ENCODE measurements at places on chromosomes 4 and X. TPM values are rescaled to one million over a fixed set of nuclear protein-coding genes. Genes with fewer than 3 reads are reported as not detected.

- DNase-seq = no peak
- H3K4me1 ChIP-seq = no peaks in the 10 kb centered on the region
- H3K27ac ChIP-seq = no peak overlapping the region
- H3K36me3 ChIP-seq = no peaks in the 10 kb centered on the region
These were observed 568.8 kb downstream of the STIM2 start for GRCh38 chr4:27429364-27429871.

DNA sequence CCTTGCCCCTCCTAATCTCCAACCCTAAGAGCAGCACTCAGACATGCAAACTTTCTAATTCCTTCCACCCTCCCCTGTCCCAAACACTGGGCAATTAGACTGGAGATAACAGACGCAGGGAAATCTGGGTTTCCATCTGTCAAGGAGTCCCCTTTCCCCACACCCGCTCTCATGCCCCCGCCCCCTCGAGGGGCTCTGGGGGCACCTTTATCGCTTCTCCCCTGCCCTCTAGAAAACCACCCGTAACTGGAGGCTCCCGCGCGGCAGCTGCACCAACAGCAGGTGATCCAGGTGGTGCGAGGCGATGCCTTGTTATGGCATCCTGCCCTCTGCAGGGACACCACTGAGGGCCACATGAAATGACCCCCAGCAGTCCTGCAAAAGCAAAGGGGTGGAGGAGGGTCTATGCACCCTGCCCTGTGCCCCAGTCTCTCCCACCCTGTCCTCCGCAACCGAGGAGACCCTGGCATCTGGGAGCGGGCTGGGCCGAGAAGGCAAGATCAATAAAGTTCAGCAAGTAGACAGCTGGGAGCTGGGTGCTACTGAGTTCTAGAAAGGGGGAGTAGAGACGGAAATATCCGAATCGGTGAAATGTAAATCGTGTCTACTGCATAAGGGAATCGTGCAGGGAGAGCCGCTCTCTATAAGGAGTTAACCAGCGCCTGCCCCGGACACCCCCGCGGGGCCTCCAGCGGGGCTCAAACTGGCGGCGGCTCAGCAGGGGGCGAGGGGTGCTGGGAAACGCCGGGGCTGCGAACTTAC, 1.6 kb downstream of the KCTD8 start:
- peak overlapping the region; percentile 18 for H3K27ac ChIP-seq
- peaks cover 74% of the 10 kb centered on the region for H3K27me3 ChIP-seq
- H3K36me3 ChIP-seq = no peaks in the 10 kb centered on the region
- peak overlapping the region; percentile 77 for H3K4me3 ChIP-seq
- peaks cover 45% of the 10 kb centered on the region for H3K4me1 ChIP-seq

DNA sequence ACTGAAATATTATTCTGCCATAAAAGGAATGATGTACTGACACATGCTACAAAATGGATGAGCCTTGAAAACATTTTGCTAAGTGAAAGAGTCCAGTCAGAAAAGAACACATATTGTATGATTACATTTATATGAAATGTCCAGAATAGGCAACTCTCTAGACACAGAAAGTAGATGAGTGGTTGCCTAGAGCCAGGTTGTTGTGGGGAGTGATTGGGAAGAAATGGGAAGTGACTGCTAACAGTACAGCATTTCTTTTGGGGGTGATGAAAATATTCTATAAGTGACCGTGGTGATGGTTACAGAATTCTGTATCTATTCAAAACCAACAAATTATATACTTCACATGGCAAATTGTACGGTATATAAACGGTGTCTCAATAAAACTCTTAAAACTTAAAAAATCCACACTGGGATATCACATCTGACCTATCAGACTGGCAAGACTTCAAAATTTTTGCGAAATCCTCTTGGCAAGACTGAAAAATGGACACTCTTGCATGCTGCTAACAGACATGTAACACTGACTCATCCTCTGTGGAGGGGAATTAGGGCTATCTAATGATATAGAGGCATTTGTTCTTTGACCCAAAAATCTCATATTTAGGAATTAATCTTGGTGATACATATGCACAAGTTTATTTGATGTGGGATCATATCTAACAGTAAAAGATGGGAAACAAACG, 71.8 kb downstream of the FAM13A start:
- no peak for DNase-seq
- peaks cover 29% of the 10 kb centered on the region for H3K36me3 ChIP-seq
- peaks cover 3% of the 10 kb centered on the region for H3K4me1 ChIP-seq

GRCh38 chrX:1440506-1440905, 12.2 kb downstream of the ASMTL start:
- peaks cover 59% of the 10 kb centered on the region for H3K36me3 ChIP-seq
- H3K27me3 ChIP-seq = no peaks in the 10 kb centered on the region
- H3K27ac ChIP-seq = no peak overlapping the region
- no peaks in the 10 kb centered on the region for H3K4me1 ChIP-seq

Gene PAGE5
- total RNA-seq = not detected
